ENCODE measurements at places on chromosomes 7 and 10.
A peak's percentile ranks its signal among the peaks of the same experiment; 100 is the strongest.

DNA sequence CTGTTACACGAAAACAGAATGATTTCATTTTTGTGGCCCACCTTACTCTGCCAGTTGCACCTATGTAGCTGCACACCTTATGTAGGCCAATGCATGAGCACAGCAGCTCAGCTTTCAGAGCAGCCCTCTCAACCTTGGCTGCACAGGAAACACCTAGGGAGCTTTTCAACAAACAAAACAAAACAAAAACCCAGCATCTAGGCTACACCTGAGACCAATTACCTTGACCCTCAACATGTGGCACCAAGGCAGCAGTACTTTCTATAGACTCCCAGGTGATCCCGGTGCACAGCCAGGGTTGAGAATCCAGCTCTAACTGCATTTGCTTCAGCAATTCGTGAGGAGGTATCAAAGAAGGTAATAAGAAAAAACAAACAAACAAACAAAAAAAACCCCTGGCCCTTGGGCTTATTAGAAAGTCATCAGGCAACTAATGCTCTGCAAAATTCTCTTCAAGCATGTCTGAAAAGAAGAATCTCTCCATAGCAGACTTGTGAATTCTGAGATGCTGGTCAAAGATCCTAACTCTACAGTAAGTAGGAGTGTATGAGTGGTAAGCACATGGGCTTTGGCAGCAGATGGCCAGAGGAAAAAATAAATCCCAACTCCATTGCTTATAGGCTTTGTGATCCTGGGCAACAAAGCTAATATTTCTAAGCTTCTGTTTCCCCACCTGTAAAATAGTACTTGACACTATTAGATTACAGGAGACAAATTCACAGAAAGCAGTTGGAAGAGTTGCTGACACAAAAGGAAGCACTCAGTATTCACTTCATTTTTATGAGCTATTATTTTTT, 113.4 kb upstream of the NOBOX start:
- no peak for DNase-seq

DNA sequence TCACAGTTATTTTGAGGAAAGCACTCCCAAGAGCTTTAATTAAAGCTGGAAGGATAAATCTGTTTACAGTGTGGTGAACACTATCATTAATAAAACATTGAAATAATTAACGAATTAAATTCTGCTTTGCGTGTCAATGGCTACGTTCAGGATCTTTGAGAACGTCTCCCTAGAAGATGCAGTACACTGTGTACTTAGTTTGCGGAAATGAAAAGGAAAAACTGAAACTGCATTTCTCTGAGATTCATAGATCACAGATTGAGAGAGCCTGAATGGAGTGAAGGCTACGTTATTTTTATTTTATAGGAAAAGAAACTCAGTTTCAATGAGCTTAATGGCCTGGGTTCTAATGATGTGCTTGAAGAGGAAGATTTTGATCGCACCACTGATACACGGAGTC, 85.3 kb downstream of the NRP1 start:
- no peak for DNase-seq

DNA sequence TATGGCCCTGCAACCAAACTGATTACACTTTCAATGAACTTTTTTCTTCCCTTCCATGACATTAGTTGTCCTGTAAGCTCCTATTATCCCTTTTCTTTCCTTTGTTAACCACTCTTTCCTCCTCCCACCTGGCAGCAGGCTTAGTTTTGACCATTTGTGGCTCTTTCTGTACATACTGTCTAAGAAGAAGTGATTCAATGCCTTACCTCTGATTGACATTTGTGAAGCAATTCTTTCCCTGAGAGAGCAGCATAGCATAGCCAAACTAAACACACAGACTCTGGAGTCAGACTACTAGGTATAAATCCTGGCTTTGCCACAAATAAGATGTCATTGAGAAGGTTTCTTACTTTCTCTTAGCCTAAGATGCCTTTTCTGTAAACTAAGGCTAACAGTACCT, 48.9 kb downstream of the AHR start:
- DNase-seq: no peak

GRCh38 chr7:111091593-111092358, 849 bp downstream of the LRRN3 start:
- DNase-seq: no peak

DNA sequence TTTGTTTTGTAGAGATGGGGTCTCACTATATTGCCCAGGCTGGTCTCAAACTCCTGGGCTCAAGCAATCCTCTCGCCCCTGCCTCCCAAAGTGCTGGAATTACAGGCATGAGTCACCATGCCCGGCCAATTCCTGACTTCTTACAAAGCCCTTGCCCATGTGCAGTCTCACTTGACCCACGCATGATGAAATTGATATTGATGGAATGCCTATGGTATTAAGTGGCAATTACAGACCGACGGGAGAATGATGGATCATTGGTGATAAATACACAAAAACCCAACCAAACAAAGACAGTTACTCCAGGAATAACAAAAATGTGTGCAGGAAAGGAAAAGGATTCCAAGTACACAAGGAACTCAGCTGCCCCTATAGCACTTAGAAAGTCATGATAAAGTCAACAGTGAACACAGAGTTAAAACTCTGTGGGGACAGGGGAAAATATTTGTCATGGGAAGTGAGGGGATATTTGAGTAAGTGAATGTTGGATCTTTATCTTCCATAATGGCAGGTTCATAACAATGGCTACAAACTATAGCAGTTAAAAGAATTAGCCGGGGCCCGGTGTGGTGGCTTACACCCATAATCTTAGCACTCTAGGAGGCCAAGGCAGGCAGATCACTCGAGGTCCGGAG, 21.6 kb downstream of the HIP1 start:
- DNase-seq: no peak

GRCh38 chr7:50723173-50723572, 59.5 kb downstream of the GRB10 start:
- peak; percentile 52 for DNase-seq

DNA sequence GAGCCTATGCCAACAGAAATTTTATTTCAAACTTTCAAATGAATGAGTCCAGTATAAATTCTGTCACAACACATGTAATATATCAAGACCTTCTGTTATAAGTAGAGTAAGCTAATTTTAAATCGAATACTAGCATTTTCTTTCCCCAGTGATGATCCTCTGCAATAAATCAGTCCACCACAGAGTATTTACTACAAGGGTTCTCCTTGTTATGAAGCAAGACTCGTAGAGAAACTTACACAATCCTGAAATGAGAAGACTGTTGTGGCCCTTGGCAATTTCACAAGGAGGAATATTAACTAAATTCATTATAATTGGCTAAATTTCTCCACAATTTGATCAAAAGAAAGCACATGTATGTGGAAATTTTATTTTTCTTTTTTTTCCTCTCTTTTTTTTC, 312.4 kb upstream of the DGKB start:
- DNase-seq: peak; percentile 1

- no peak for DNase-seq
These were observed 107.6 kb downstream of the SGMS1 start for GRCh38 chr10:50516171-50516570.

- DNase-seq: peak; percentile 54
These were observed 3.0 kb downstream of the IKZF1 start for GRCh38 chr7:50307368-50308032.

DNA sequence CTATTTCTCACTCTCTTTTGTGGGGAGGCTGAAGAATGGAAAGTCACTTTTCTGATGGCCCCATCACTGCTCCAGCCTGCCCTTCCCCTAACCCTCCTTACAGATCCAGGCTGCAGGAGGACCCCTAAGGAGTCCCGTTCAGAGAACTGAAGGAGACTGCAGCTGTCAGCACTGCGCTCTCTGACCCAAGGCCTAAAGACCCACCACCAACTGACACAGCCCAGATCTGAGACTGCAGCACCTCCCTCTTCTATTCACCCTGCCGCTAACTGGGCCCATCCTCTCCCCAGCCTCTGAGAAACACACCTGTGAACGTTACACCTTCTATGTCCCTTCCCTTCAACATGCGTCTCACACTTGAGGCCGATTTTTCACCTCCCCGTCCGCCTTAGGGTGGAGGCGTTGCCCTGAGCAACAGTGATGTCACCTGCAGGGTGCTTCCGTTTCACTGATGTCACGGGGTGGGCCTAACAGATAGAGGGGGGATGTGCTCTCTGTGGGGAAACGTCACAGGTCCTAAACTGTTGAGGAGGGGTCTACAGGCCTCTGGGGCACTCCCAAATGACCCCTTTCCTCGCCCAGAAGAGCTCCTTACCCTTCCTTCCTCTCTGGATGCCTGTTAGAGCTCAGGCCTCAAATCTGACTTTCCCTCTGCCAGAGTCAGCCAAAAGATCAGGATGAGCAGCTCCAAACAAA, 5.1 kb downstream of the ITPRIP start:
- no peak for DNase-seq

DNA sequence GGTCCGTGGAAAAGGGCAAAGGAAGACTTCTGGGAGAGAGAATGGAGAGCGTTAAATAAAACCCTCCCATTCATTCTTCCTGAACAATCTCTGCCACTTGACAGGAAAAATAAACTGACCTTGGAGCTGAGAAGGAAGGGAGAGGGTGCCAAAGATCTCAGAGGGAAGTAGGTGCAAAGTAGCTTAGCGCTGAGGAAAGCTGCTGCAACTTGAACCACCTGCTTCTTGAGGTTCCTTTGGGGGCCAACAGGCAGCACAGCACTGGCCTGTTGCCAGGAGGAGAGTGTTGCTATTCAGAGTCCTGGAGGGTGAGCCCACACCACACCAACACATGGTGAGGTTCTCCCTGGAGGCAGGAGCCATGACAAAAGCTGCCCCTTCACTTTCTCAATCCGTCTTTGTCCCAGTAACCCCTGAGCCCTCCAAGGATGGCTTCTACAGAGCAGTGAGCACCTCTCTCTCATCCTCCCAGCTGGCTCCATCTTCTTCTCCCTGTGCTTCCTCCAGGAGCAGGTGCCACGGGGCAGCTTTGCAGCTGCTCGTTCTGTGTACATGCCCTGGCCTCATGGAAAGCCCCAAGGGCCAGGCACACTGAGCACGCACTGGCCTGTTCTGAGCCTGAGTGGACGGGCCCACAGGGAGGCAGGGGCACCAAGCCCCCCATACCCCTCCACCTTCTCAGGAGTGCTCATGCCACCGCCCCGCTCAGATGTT, 101.3 kb downstream of the STRA8 start:
- DNase-seq: no peak

DNA sequence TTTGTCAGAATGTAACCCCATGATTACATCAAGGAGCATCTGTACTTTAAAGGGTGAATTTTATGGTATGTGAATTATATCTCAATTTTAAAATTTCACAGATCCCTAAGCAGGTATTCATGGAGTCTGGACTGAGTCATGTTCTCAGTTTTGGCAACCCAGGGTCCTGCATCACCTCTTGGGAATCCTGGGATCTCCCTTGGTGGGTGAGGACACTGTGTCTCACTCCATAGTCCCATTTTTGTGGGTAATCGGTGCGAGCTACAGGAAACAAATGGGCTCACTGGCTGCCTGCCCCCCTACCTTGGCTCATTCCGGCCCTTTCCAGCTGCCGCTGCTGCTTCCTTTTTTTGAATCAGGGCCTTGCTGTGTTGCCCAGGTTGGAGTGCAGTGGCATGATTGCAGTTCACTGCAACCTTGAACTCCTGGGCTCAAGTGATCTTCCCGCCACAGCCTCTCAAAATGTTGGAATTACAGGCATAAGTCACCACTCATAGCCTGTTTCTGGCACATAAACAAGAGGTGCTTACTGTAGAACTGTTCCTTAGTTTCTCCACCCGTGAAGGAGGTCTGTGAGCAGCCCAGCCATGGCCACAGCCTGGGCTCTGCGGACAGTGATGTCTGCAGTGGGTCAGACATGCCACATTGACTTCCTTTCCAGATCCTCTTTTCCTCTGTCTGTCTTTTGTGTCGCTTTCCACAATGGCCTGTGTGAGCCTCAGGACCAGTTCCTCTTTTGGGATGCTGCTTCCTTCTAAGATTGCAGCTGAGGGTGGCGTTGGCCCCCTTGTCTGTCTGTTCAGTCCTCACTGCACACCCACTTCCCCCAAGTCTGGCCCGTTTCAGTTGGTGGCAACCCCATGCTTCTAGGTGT, 14.5 kb downstream of the PALD1 start:
- DNase-seq: peak; percentile 99

- DNase-seq: no peak
These were observed 40.0 kb downstream of the DPYSL4 start for GRCh38 chr10:132226586-132227405.

GRCh38 chr7:131190146-131190545, 137.5 kb upstream of the MKLN1 start:
- DNase-seq: no peak

DNA sequence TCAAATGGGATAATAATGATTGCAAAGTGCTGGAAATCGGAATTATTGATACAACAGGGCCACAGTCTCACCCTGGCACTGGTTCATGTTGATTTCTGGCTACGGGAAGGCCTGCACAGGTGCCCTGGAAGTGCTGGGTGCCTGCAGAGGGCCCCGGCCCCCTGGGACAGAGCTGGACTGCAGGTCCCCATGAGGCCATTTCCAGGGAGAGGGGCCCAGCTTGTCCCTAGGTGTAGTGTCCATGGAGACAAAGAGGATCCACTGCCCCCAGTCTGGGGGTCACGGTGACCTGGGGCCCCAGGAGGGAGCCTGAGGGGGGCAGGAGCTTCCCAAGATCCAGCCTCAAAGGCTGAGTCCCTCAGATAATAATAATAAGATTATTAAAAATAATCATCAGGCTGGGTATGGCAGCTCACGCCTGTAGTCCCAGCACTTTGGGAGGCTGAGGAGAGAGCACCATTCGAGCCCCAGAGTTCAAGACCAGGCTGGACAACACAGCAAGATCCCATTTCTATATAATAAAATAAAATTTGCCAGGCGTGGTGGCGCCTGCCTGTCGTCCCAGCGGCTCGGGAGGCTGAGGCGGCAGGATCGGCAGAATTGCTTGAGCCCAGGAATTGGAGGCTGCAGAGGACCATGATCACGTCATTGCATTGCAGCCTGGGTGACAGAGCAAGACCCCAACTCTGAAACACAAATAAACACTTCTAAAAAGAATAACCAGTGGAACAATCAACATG, 98.1 kb downstream of the MICALL2 start:
- no peak for DNase-seq

DNA sequence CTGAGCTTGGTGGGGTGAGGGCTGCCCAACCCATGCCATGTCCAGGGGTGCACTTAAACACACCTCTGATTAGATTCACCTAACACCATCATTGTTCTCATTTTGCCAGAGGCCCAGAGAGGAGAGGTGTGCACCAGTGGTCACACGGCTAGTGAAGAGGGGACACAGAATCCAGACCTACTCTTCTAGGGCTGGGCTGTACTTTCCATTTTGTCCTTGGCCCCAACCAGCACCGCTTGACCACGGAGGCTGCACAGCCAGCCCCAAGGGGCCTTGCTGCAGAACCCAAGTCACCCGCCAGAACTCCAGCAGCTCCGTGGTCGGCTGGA, 246 bp upstream of the WDFY4 start:
- no peak for DNase-seq

DNA sequence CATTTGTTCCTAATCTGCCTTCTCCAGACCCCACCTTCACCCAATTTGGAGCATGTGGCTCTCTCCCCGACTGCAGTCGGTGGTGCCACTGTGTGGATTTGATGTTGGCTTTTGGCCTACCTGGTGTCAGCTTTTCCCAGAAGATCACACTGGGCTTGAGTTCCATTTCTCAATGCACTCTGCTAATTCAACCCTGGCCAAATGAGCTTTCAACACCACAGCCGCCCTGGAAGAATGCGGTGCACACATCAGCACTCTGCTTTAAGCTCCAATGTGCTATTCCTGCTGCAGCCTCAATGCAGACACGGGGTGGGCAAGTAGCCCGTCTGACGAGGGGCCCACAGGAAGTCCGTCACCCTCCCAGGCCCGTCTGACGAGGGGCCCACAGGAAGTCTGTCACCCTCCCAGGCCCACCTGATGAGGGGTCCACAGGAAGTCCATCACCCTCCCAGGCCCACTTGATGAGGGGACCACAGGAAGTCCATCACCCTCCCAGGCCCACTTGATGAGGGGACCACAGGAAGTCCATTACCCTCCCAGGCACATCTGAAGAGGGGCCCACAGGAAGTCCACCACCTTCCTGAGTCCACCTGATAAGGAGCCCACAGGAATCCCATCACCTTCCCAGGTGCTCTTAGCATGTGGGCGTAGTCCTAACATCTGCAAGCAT, 64.4 kb downstream of the ASB13 start:
- DNase-seq: no peak

Data from MV-4-11 (cell line).